ENCODE measurements at places on chromosomes 4 and X. TPM values are rescaled to one million over a fixed set of nuclear protein-coding genes. Genes with fewer than 3 reads are reported as not detected.

Gene PCSK1N
- total RNA-seq = 0.23 TPM

Gene GATA1
- total RNA-seq = not detected

Gene LARP7
- 45.3 TPM for total RNA-seq

Gene GAGE12H
- not detected for total RNA-seq

Gene CXCL3
- 0.14 TPM for total RNA-seq

Gene HSFX2
- total RNA-seq = not detected

Gene FAM133A
- total RNA-seq = not detected

Gene NHS
- total RNA-seq = 3.8 TPM

Gene PABPC1L2B
- not detected for total RNA-seq

Gene ARHGAP6
- total RNA-seq = not detected

Gene RASL11B
- 0.50 TPM for total RNA-seq

Gene FGFBP2
- 3.9 TPM for total RNA-seq

Gene USP46
- total RNA-seq = 8.9 TPM

Gene TCP11X2
- not detected for total RNA-seq

Gene COL4A6
- total RNA-seq = not detected

Gene ALPK1
- 3.8 TPM for total RNA-seq

Gene SGCB
- 21.5 TPM for total RNA-seq

Gene EVC2
- 0.67 TPM for total RNA-seq

Gene SCLT1
- 24.1 TPM for total RNA-seq

Gene GRIA3
- not detected for total RNA-seq

Gene LRCH2
- total RNA-seq = not detected

Gene CYSLTR1
- 10.2 TPM for total RNA-seq

Gene MND1
- total RNA-seq = 15.4 TPM

Gene GPR50
- not detected for total RNA-seq

Gene SULT1B1
- 0.11 TPM for total RNA-seq

Gene ZIC3
- not detected for total RNA-seq

Gene REELD1
- total RNA-seq = not detected

Gene SH3D19
- total RNA-seq = not detected

Gene PPEF2
- total RNA-seq = not detected

Gene GABRA4
- total RNA-seq = not detected

Gene TAF7L
- 0.11 TPM for total RNA-seq

Gene NDST3
- total RNA-seq = not detected

Gene LEF1
- total RNA-seq = 77.0 TPM

Gene NPFFR2
- total RNA-seq = not detected

Gene NOA1
- total RNA-seq = 16.5 TPM

Gene GLOD5
- total RNA-seq = not detected

Gene GYPE
- total RNA-seq = 0.25 TPM

Gene XAGE1A
- total RNA-seq = not detected

Gene MAP7D3
- total RNA-seq = 28.1 TPM

Gene PAGE2
- not detected for total RNA-seq

Gene FAM9C
- total RNA-seq = not detected

Gene CYLC1
- total RNA-seq = not detected

Gene UGT2B15
- not detected for total RNA-seq

Gene MTCP1
- 19.0 TPM for total RNA-seq

Gene NAA11
- total RNA-seq = not detected

Gene USP51
- total RNA-seq = 2.9 TPM

Gene CNKSR2
- 13.4 TPM for total RNA-seq

Gene CLGN
- total RNA-seq = 0.11 TPM

Gene ZNF827
- total RNA-seq = 41.3 TPM

Gene RIPPLY1
- total RNA-seq = not detected

Gene EPGN
- not detected for total RNA-seq

Gene RNF150
- not detected for total RNA-seq

Gene PWWP3B
- total RNA-seq = not detected

Gene FIP1L1
- total RNA-seq = 99.2 TPM

Gene BEND2
- not detected for total RNA-seq

Gene KLF8
- total RNA-seq = 7.5 TPM

Gene S100P
- total RNA-seq = 3.4 TPM

Gene CENPE
- total RNA-seq = 36.5 TPM

Measured in activated T-helper 2 cell treated with anti-CD3 and anti-CD28 coated beads, Interferon-gamma antibody, Interleukin-2, Interleukin-4, amounts not matched to agents 10 μg/mL and 5 μg/mL and 100 μg/mL, durations not matched to agents 14 hours and 24 hours and 36 hours (primary cell).